Stimulated activated CD8-positive, alpha-beta memory T cell treated with anti-CD3 and anti-CD28 coated beads, Interleukin-7, amount 100 ng/mL, for 1 hour (primary cell): ENCODE measurements at places on chromosomes 4 and X.

- DNase-seq = no peak
These were observed 25.9 kb downstream of the PKD2 start for GRCh38 chr4:88033309-88033708.

DNA sequence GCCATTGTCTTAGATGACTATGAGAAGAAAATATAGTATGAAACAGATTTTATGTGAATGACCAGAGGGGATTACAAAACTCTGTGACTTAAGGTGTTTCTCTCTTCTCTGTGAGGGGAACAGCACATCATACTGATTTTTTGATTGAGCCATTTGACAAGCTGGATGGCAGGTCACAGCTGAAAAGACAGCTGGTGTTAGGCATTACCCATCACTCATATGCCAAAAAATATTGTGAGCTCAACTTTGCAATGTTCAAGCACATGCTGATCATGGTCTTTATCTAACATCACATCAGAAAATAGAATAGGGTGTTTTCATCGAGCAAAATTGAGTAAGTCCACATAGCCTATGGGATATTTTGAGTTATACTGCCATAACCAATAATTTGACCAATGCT, 86.7 kb upstream of the TECRL start:
- no peak for DNase-seq

DNA sequence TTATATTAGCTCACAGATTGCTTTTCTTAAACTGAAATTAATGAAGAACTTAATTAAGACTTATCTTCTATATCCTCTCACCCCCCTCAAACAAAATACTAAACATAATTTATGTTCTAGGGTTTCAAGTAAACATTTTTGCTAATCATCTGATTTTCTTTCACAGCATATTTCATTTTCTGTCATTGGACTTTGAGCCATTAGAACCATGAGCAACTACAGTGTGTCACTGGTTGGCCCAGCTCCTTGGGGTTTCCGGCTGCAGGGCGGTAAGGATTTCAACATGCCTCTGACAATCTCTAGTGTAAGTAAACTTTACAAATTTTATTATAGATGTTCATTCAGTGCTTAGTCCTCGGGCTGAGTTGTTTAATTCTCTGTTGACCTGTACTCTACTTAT, 3.3 kb downstream of the PDLIM5 start:
- DNase-seq = no peak

GRCh38 chr4:39706741-39707511, 9.0 kb downstream of the UBE2K start:
- DNase-seq = no peak

DNA sequence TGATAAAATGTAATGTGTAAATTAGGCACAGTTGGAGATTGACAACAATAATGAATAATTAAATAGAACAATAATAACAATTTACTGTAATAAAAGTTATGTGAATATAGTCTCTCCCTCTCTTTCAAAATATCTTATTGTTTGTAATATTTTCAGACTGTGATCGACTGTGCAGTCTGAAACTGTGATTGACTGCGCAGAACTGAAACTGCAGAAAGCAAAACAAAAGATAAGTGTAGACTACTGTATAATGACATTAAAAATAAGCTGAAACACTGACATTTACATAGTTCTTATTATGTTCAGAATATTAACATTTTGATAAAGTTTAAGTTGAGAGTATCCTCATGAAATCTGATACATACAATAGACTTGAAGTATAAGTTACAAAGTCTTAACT, 371.0 kb downstream of the CCSER1 start:
- no peak for DNase-seq

DNA sequence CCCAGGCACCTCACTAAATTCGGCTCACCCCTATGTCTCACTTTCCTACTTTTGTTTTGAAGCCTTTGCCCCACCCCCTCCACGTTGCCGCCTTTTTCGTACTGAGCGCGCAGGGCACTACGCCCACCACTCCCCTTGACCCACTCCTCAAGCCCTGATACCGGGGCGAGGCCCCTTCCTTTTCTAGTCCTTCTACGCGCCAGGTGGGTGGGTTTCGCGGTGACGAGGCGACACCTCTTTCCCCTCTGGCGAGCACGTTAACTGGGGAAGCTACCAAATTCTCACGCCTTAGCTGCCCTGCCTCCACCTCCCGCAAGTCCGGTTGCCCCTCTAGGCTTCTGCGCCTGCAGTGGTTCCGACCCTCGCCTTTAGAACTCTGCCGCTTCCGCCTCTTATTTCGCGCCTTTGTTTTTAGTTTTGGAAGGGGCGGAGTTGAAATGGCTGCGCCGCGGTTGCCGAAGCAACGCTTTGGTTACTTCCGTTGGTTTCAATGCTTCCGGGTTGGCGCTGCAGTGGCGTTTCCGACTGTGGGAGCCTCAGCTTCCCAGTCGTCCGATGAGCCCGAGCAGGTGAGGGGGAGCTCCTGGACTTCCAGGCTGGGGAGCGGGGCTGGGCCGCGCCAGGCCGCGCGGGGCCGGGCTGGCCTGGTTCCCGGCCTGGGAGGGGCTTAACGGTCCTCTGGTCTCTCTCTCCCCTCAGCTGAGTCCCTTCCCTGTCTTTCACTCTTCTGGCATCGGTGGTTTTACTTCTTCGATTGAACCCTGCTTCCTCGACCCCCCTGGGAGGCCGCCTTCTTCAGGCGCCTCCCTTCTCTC, at the start of gene SLC25A14:
Gene SLC25A14, plus strand, starts transcription at position 512 of the 815 bp plus-strand sequence. CDS start 360 bp downstream, outside the sequence.
- DNase-seq = peak; percentile 53

GRCh38 chr4:108001540-108002135, 11.9 kb downstream of the HADH start:
- DNase-seq = no peak

- no peak for DNase-seq
These were observed 51.7 kb upstream of the SORCS2 start for GRCh38 chr4:7140692-7141069.

DNA sequence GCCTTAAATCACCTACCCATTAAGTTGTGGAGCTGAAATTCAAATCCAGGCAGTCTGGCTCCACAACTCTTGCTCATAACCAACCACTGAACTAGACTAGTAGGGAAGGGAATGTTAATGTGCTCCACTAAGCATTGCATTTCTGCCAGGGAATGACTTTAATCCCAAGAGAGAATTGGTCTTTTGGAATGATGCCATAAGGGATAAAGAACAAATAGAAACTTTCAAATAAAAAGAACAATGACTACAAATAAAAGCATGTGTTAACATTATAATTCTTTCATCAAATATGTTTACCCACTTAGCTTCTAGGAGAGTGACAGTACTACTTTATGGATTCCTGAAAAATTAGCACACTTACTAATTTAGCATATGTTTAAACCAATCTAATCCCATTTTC, 905.9 kb downstream of the CENPC start:
- no peak for DNase-seq

- no peak for DNase-seq
These were observed 23.3 kb upstream of the MAGEA11 start for GRCh38 chrX:149688552-149688951.

DNA sequence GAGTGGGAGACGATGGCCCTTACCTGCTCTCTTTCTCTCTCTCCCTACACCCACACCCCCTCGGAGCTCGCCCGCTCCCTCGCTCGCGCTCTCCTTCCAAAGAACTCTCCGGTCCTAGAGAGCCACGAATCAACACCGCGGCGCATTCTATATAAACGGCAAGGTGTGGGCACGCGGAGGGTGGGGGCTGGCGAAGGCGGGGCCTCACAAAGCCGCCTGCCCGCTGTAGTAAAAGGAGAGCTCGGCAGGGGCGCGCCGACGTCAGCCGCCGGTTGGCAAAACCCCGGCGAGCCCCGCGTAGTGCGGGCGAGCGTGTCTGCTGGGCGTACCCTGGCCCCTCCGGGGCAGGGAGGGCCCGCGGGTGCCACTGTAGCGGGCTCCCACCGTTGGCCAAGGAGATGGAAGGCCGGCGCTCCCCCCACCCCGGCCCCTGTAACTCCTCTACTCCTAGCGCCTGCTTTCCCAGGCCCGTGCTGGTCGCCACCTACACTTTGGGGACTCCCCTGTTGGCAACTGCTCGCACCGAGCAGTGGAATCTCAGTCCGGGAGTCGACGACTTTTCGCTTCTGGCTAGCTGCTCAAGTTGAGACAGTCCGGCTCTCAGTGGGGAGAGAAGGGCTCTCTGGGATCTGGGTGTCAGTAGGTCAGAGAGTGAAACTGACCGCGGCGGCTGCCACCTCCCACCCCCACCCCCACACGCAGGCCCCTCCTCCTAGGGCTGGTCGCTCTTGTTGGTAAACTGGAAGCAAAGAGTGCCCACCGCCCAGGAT, 325.5 kb upstream of the F9 start:
- no peak for DNase-seq

DNA sequence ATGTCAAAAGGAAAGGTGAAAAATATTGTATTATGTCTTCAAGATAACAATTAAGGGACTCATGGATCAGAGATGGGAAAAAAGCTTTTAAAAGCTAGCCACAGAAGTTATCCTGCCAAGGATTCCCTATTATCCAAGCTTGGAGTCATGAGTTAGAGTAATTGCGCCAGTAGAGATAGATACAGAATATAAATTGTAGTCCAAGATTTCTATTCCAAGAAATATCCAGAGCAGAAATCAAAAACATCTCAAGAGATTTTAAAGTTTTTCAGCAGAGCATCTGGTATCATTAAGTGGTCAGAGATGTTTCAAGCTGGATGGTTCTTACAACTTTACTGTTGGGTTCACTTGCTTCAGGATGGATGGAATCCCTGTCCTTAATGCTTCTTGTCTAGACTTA, 186.7 kb downstream of the PCDH18 start:
- DNase-seq = no peak

DNA sequence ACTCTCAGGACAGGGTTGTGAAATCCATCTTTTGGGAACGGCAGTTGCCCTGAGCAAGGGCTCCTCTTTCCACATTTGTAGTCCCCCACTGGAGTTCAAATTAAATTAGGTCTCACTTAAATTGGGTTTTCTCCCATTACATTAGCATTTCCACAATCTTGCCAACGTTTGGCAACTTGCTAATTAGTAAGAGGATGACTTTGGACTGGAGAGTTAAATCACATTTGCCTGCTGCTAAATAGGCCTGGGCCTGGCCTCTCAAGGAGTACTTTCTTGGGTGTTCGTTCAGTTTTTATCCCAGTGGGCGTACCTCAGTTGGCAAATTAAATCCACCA, 33.8 kb downstream of the TNIP3 start:
- DNase-seq = no peak

GRCh38 chr4:151694961-151695720, 65.7 kb downstream of the GATB start:
- DNase-seq = no peak

GRCh38 chr4:55029821-55030503, 95.4 kb downstream of the KDR start:
- DNase-seq = no peak

DNA sequence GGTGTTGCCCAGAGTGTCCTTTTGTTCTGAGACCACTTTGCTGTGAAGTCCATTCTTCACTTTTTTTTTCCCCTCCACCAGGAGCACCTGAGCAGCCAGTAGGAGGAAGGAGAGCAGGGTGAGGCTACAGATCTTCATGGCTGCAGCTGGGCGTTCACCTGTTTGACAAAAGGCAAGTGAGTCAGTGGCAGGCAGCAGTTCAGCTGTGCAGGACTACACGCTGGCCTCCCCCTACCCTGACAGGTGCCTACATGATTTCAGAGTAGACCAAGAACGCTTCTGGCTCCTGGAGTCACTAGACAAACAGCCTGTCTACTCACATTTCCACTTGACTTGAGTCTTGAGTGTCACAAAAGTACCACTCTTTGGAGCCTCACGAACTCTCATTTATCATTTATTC, 2.0 kb downstream of the FGFBP1 start:
- no peak for DNase-seq

DNA sequence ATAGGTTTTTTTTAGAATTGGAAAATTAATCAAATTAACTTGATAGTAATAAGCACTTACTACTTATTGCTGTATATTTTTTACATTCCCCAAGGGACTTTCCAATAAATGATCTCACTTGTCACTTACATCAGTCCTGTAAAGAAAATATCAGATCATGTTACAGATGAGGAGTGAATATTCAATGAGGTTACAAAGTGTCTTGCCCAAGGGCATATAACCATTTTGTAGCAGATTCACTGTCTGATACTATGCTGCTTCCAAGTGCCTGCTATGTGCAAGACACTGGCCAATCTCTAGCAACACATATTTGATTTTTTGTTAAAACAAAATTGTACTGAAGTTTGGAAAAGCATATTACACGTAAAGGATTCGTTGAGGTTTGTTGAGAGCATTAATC, 1287.7 kb downstream of the FAM133A start:
- no peak for DNase-seq

DNA sequence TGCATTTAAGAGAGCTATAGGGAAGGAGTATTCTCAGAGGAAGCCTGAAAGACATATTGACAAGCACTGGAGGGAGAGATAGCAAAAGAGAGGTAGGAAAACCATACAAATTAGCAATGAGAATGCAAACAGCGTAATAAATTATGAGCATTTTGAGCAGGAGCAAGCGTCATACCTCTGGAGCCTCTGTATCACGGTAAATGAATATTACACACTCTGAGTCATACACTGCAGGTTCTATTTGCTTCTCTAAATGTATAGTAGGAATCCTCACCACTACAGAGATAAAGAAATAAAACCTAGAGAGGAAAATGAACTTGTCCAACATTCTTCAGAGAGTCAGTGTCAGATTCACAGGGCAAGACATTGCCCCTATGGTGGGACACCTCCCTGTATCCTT, 46.4 kb upstream of the GABRE start:
- no peak for DNase-seq

- DNase-seq = no peak
These were observed 39.3 kb downstream of the TASL start for GRCh38 chrX:30538271-30538670.

- no peak for DNase-seq
These were observed 13.2 kb downstream of the GALNT7 start for GRCh38 chr4:173181848-173182247.

DNA sequence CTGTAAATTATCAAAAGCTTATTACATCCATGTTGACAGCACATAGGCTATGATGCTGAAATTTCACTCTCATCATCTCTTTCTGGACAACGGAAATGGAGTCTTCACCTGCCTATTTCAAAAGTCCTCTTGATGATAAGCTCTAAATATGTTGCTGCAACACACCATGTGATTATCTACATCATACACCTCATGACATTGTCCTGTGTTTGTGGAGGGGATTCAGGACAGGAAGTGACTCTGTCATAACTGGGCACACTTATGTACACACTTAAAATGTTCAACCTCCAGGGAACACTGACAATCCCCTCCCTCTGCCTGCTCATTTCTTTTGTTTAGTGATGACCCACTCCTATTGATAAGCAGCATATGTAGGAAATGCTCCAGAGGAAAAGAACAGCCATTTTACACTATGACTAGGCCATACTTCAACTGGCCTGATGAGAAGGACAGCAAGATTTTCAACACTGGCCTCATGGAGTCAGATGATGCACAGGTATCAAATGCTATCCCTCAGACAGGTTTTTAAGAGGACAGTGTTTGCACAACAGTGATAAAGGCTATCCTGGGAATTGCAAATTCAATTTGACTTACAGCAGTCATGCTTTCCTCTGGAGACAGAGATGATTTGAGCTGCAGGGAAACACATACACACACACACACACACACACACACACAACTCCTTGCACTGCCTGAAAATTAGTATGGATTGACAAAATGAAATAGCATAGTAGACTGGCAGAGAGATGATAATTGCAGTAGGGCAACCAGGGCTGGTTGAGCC, 163.3 kb upstream of the RASGEF1B start:
- DNase-seq = no peak

GRCh38 chr4:54930226-54930625, 195.2 kb downstream of the KDR start:
- no peak for DNase-seq
